Cerebellum (tissue), 4 donors: ENCODE measurements at places on chromosomes 11 and 22. TPM values are rescaled to one million over a fixed set of nuclear protein-coding genes. Genes with fewer than 3 reads are reported as not detected.

- DNase-seq: no peak
Measured at GRCh38 chr11:70326833-70327232, 56.3 kb downstream of the PPFIA1 start.

- DNase-seq: no peak
Measured at GRCh38 chr11:15699978-15700377, 585.3 kb downstream of the INSC start.

GRCh38 chr22:39825661-39826102 lies 67.9 kb downstream of the ENTHD1 start:
- DNase-seq: no peak

The ARL2 gene
- 35.3 TPM for total RNA-seq

The MRGPRD gene
- total RNA-seq: not detected

The PC gene
- total RNA-seq: 14.2 TPM

The SWAP70 gene
- 11.9 TPM for total RNA-seq

The PHF5A gene
- 31.0 TPM for total RNA-seq

GRCh38 chr11:116215471-116216113 lies 557.2 kb downstream of the BUD13 start:
- DNase-seq: peak; percentile 56

DNA sequence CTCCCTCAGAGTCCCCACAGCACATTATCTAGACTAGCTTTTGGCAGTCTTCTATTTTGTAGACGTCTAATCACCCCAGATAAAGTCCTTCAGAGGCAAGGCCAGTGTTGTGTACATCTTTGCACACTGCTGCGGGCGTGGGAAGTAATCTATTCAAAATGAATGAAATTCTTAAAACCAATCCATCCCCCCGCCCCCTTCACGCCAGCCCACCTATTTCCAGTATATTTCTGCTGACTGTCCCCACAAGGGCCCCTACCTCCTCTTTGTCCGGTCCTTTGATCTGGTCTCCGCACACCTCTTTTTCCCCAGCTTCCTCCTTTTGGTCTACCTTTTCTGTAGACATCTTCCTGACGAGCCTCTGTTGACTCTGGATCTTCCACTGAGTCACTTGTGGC lies 375 bp downstream of the BSCL2 start:
- no peak for DNase-seq

GRCh38 chr22:46078241-46079092 lies 71.9 kb upstream of the PPARA start:
- peak; percentile 93 for DNase-seq

The PLXNB2 gene
- 102 TPM for total RNA-seq

The GTSE1 gene
- 6.2 TPM for total RNA-seq

- peak; percentile 21 for DNase-seq
Measured at GRCh38 chr11:14058061-14058460, 95.5 kb downstream of the SPON1 start.

The INPP5J gene
- 0.73 TPM for total RNA-seq

- no peak for DNase-seq
Measured at GRCh38 chr11:69382131-69383128, 88.5 kb downstream of the MYEOV start.

The MAPK8IP2 gene
- 38.4 TPM for total RNA-seq

- DNase-seq: no peak
Measured at GRCh38 chr11:46380340-46381047, 975 bp upstream of the MDK start.

The VSIG10L2 gene
- total RNA-seq: not detected

- no peak for DNase-seq
Measured at GRCh38 chr11:7672276-7672959, 882 bp downstream of the CYB5R2 start.

GRCh38 chr11:223026-223789 lies 12.9 kb downstream of the SIRT3 start:
- no peak for DNase-seq

DNA sequence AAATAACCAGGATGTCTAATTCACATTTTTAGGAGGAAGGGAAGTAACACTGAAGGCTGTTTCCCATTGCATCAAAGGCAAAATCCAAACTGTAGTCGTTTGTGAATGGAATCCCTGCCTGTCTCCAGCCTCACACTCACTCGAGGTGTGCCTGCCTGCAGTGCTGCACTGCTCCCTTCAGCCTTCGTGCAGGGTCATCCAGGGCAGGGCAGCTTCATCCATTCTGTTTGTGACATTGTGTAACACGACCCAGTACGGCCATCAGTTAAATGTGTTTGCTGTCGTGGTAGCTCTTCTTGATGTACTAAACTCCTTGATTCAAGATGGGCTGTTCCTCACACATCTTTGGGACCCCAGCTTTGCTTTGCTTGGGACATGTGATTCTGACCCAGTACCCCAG lies 34.3 kb downstream of the LDLRAD3 start:
- no peak for DNase-seq

The F2 gene
- total RNA-seq: 0.18 TPM

DNA sequence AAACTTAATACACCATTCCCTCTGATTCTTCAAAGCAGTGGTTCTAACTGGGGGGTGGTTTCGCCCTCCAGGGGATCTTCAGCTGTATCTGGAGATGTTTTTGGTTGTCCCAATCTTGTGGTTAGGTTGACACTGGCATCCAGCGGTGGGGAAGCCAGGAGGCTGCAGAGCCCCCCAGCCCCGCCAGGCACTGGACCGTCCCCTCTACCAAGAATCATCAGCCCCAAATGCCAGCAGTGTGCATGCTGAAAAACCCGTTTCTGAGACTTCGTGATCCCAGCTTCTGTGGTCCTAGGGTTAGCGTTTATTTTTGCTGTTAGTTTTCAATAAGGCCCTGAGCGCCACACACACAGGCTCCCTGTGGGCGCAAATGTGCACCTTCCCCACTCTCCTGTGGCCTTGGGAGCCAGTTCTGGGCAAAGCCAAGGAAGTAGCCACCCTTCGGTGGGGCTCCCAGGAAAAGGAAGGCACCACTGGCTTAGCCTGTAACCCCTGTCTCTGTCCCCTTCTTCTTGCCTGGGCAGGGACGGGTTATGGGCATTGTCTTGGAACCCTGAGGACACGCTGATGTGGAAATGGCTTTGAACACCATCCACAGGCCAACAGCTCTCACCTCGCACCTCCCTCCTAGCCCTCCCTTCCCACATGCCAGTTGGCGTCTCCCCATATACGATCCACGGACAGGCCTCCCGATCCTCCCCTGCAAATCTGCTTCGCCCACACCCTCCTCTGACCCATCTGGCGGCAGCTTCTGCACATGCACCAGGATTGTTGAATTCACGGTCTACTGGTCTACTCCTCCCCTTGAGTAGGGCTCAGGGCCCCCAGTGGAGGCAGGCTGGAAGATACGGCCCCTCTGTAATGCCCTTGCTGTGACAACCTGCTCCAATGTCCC lies 71.4 kb upstream of the CCND1 start:
- DNase-seq: no peak

GRCh38 chr22:21982338-21982965 lies at the start of gene TOP3B:
TOP3B (minus strand) TSS chr22:21982787; CDS start chr22:21975709, 7,078 bp downstream.
- DNase-seq: peak; percentile 79

- no peak for DNase-seq
Measured at GRCh38 chr22:32817137-32817730, 15.7 kb downstream of the TIMP3 start.

The SLC5A1 gene
- 0.09 TPM for total RNA-seq

DNA sequence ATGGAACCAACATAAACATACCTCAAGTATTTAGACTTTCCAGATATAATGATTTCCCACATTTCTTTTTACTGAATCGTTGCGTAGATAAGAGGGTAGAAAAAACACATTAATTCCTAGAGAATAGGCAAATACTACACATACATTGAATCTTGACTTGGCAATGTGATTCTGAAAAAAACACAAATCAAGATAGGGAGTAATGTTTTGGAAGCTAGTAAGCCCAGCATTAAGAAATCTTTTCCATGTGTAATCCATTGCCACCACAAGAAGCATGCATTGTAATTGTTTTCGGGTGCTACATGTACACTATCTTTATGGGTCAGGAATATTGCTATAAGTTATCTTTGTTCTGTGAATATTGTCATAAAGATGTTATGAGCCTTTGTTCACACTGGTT lies 269.8 kb upstream of the PDGFD start:
- DNase-seq: no peak

The FXYD6 gene
- total RNA-seq: 93.6 TPM

DNA sequence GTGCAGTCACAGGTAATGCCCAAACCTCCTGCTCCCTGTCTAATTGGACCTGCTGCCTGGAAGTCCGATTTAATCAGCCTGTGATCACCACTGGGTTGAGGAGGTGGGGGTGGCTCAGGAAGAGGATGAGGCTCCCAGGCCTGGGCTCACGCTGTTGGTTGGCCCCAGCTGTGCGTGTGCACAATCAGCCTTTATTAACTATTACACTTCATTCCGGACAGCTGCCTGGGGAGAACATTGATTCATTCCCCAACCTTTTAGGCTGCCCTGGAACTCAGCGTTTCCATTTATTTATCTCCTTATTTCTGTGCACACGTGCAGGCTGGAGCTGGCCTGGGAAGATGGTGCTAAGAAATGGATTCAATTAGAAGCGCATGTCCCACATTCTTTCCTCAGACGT lies 123.4 kb downstream of the DSCAML1 start:
- DNase-seq: no peak

The TRIM51 gene
- total RNA-seq: not detected

The SGSM1 gene
- 8.6 TPM for total RNA-seq

The BTG4 gene
- not detected for total RNA-seq

DNA sequence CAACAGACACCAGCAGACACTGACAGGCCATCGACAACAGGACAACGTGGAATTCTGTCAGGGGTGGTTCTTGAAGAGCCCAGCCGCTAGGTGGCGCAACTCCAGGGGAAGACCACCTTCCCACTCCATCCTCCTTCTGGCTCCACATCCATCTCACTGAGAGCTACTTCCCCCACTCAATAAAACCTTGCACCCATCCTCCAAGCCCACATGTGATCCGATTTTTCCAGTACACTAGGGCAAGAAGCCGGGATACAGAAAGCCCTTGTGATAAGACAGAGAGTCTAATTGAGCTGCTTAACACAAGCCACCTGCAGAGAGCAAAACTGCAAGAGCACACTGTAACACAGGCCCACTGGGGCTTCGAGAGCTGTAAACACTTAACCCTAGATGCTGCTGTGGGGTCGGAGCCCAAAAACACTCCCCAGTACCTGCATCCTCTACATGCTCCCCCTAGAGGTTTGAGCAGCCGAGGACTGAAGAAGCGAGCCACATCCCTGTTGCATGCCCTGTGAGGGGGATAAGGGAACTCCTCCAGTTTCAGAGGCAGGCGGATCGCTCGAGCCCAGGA lies 11.5 kb upstream of the RAB39A start:
- no peak for DNase-seq

DNA sequence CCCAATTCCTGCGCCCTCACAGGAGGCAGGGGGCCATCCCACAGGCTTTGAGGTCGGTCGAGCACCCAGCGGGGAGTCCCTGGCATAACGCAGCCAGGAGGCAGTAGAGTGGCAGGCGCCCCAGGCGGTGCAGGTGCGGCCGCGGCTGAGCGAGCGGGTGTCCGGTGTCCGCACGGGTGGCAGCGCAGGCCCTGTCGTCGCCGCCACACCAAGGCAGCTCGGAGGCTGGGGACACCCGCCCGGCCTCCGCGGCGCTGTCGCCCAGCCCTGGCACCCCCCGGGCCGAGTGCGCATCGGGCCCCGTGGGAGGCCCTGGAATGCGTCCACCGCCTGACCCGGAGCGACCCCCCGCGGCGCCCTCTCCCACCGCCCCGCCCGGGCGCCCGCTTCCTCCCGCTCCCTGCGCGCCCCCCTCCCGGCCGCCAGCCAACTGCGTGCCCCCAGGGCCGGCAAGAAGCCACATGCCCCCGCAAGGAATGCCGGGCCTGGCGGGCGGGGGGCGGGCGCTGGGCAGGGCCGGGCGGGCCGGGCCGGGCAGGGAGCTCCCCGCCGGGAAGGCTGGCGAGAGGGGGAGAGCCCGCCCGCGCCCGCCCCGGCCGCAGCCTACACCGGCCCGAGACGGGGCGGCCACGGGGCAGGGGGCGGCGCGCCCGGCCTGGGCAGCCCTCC lies 33.9 kb downstream of the PRDM11 start:
- DNase-seq: peak; percentile 56

The CNTN5 gene
- 110 TPM for total RNA-seq

The BIRC3 gene
- total RNA-seq: 1.1 TPM

DNA sequence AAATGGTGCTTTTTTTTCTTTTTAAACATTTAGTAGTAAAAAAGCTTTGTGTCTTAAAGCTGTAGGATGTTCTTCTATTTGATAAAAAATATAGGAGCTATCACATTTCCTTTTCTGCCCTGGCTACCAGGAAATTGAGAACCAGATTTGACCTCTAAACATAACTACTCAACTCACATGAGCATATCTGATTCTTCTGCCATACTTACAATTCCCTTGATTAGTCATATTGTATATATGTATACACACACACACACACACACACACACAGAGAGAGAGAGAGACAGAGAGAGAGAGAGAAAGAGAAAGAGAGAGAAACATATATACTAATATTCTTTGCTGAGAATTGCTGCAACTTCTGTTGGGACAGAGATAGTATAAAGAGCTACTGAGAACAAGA lies 23.0 kb upstream of the GDPD4 start:
- no peak for DNase-seq

DNA sequence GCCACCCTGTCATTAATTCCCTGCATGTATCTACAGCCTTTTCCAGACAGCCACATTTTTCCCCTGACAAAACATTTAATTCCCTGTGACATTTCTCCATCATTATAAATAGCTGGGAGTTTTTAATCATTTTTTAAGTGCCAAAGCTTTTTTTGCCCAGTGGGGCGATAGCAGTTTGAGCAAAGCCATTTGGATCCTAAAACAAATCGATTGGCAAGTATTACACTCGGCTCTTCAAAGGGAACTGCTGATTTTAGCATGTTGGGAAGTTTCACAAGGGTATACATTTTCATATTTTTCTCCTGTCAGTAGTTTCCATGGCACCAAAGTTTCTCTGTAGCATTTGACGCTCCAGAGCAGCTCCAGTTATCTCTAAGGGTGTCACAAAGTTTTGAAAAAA lies 210.8 kb downstream of the HIPK3 start:
- no peak for DNase-seq

- DNase-seq: no peak
Measured at GRCh38 chr11:32870676-32871075, 21.9 kb upstream of the QSER1 start.
